Kidney (tissue), 22 donors: ENCODE measurements at places on chromosomes 7 and 10. TPM values are rescaled to one million over a fixed set of nuclear protein-coding genes. Genes with fewer than 3 reads are reported as not detected.

The C10orf105 gene
- 0.35 TPM for total RNA-seq

The HMX2 gene
- 0.25 TPM for total RNA-seq

The HYAL4 gene
- total RNA-seq: not detected

The OPALIN gene
- total RNA-seq: not detected

The CALML5 gene
- not detected for total RNA-seq

The SEMA3E gene
- total RNA-seq: 1.1 TPM

The AMZ1 gene
- total RNA-seq: 0.16 TPM

The MYO1G gene
- total RNA-seq: 14.3 TPM

- DNase-seq: no peak
Measured at GRCh38 chr7:116851671-116852070, 10.7 kb upstream of the CAPZA2 start.

DNA sequence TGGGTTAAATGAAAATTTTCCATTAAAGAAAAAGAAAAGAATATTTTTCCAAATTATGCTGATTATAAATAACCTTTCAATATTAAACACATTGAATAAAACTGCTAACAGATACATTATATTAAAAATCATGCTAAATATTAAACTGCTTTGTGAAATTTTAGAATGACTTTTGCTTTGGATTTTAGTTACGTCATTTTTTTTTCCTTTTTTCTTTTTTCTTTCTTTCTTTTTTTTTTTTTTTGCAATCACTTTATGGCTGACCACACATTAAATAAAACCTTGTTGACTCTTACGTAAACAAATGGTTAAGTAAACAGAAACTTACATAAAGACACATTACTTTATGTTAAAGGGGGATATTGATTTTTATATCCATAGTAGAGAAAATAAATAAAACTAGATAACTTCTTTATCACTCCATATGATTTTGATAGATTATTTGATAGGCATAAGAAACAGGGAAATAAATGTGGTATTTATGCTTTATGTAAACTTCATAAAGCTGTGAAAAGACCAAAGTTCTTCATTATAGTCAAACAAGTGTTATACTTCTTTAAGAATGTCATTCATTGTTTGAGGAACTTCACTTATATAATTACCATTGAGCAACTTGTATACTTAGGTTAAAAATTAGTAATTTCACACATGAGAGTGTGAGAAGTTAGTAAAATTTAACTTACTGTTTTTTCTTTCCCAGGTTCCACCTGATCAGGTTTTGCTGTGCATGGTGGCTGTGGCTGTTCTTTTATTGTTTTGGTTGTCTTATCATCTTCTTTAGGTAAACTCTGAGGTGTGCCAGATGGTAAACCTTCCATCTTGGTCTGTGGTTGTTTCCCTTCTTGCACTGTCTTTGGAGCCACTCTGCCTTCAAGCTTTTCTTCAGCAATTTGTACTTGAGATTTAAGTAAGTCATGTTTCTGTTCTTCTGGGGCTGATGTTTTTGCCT, 197.3 kb downstream of the PCLO start:
- DNase-seq: no peak

- no peak for DNase-seq
Measured at GRCh38 chr7:874031-874749, 2.2 kb upstream of the GET4 start.

DNA sequence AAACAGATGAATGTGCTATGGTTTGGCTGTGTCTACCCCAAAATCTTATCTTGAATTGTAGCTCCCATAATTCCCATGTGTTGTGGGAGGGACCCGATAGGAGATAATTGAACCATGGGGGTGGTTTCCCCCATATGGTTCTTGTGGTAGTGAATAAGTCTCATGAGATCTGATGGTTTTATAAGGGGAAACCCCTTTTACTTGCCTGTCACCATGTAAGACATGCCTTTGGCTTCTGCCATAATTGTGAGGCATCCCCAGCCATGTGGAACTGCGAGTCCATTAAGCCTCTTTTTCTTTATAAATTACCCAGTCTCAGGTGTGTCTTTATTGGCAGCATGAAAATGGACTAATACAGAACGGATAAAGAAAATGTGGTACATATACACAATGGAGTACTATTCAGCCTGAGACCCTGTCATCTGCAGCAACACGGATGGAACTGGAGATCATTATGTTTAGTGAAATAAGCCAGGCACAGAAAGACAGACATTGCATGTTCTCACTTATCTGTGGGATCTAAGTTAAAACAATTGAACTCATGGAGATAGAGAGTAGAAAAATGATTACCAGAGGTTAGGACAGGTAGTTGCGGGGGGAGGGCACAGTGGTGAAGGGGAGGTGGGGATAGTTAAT, 587.6 kb upstream of the NRP1 start:
- DNase-seq: no peak

- no peak for DNase-seq
Measured at GRCh38 chr10:3635697-3636096, 149.3 kb downstream of the KLF6 start.

GRCh38 chr7:4566714-4567113, 115.4 kb upstream of the FOXK1 start:
- no peak for DNase-seq

GRCh38 chr10:3595736-3596135, 189.3 kb downstream of the KLF6 start:
- no peak for DNase-seq

DNA sequence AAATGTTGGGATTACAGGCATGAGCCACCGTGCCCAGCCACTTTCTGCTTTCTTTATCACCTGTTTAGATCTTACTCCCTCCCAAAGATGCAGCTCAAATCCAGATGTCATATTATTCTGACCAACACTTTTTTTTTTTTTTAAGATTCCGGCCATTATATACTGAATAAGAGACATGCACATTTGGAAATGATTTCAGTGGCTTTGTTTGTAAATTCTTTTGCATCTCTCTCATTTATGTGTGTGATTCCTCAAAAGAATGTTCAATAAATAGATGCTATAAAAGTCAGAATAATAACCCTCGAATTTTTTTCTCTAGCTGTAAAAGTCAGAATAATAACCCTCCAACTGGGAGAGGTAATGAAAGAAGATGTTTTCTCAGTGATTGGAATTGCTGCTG, 25.4 kb downstream of the HECW1 start:
- DNase-seq: peak; percentile 34

GRCh38 chr7:28316489-28316888, 95.8 kb upstream of the CREB5 start:
- DNase-seq: no peak

DNA sequence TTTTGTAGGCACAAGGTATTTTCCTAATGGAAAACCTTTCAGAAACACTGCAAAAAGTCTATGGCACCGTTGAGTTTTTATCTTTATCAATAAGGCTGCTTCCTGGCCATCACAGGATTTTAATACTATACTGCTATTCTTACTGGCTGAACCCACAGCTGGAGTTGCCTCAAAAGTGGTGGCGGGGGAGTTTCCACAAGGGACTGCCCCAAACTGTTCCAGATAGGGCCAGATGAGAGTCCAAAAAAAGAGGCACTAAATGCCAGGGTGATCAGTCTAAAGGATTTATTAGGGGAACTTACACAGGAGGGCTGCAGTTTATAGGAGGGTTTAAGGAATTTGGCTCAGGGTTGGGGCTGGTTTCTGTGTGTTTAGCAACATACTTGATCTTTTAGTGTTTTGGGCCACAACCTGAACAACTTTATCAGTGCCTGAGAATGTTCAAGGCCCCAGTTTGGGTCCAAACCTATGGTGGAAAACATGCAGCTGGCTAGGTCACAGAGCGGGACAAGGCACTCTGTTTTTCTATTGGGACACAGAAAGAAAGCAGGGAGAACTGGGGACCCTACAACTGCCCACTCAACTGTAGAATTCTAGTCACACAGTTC, 41.4 kb downstream of the STAM start:
- DNase-seq: no peak

- DNase-seq: no peak
Measured at GRCh38 chr7:46764100-46764936, 817.6 kb downstream of the TNS3 start.

DNA sequence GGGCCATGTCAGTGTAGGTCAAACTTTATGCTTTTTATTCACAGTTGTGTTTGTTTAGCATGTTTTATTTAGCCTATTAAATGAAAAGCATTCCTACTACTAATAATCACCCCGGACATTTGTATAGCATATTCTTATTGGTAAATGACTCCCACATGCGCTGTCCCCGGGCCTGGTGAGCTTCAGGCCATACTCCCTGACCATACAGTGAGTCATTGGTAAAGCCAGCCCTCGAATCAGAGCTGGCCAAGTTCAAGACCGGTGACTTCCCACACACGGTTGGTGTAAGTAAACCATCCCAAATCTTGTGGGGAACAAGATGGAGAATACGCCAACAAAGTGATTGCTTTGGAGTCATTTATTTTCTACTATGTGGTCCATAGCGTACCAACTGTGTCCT, 238.7 kb upstream of the TCF7L2 start:
- no peak for DNase-seq

DNA sequence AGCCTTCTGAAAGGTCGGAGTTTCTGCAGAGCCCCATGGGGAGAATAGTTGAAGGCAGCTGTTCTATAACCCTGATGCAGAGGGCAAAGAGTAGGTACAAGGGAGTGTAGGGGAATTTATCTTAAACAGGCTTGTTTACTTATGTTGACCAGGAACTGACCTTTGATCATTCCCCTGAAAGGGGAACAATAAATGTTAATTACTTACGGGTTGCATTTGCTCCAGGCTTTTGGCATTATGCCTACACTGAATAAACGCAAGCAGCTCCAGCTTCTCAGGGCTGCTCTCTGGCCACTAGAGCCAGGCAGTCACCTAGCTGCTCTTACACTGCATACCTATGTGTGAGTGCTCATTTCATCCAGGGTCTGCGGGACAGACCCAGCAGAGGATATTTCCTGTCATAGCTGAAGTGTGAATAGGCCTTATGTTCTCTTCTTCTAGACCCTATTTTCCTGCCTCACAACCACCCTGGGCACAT, 26.9 kb upstream of the ABCA13 start:
- no peak for DNase-seq

DNA sequence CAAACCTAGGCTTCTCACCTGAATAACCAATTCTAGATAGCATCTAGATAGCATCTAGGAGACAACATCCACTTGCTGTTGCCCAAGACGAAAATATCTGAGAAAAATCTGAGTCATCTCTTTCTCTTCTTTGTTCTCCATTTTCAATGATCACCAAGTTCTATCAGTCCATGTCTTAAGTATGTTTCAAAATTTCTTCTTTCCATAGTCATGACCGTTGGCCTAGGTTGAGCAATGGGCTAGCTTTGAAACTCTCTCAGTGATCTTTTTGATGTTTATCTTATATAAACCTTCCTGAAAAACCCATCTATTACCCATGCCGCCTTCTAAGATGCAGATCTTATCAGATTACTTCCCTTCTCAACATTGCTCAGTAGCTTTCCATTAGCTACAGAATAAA, 23.4 kb upstream of the CASD1 start:
- DNase-seq: no peak

DNA sequence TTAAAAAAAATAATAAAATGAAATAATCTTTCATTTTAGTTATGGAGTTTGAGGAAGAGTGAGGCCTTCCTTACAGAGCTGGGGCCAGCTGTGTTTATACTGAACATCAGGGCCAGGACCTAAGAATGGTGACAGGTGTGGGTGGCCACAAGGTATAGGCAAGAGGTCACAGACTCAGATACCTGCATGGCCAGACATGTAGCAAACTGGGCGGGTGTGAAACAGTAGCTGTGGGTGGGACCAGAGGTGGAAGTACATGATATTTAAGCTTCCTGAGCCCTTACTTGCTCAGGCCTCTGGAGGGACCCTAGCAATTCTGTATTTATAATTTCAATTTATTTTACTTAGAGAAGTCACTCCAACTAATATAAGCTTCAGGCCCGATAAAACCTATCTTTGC, 27.7 kb upstream of the CAMK1D start:
- no peak for DNase-seq

GRCh38 chr7:36208997-36209813, 56.2 kb downstream of the EEPD1 start:
- DNase-seq: no peak

DNA sequence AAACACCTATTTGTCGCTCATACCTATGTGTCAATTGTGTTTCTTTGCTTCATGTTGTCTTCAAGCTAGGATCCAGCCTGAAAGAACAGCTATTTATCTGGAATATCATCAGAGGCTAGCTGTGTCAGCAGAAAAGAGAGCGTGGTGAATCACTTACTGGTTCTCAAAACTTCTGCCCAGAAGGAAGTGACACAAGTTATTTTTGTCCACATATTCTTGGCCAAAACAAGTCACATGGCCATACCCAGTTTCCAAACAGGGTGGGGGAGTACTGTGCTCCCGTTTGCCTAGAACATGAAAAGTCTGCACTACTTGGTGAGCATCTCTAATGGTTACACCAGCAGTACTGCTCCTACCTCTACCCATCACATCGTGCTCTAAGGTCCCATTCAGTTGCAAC, 160.9 kb upstream of the CSTF2T start:
- DNase-seq: no peak

GRCh38 chr10:36500266-36500665, 625.1 kb upstream of the ANKRD30A start:
- DNase-seq: no peak

DNA sequence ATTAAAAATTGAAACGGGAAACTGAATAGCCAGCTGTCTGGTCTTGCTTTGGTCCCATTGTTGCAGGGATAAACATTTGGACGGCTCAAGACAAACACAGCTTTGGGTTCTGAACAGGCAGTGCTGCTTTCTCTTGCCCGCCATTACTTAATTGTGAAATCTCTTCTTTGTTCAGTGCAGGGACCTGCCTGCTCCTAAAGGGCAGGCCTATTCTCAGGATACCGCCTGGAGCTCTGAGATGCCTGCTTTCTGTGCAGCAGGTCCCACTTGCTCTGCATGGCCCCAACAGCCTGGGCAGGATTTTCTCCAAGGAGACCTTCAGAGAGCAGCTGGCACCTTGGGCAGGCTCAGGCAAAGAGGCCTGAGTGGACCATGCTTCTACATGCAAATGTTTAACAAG, 237.6 kb downstream of the KCNMA1 start:
- no peak for DNase-seq

DNA sequence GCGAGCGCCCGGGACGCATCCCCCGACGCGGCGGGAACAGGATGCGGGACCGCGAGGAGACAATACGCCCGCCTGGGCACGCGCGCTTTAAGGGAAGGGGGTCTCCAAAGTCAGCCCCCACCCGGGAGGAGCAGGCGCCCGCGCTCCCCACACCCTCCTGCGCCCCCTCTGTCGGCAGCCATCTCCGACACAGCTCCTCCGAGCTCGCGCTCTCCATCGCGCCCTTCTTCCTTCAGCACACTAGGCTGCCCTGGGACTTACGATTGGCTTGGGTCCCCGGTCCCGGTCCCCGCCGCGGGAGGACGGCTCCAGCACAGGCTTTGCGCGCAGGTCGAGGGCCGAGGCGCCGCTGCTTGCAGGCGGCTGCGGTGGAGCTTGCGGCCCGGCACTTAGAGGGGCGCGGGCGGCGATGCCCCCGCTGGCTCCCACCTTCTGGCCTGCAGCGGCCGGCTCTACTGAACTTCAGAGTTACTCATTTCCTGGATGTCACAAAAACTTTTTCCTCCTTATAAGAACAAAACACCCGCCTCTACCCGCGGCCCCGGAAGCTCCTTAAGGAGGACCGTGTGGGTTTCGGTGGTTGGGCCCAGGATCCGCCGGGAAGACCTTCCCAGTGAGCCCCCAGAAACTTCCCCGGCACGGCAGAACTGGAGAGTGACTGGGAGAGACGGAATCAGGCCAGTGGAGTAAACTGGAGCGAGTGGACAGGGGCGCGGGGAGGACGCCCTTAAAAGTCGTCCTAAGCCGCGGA, at the start of gene ITPRIP:
Gene ITPRIP (minus strand): TSS at position 481 of the 751 bp plus-strand sequence. CDS start 22,414 bp downstream, outside the sequence.
- DNase-seq: peak; percentile 93
